ENCODE measurements at places on chromosomes 7 and 10.

DNA sequence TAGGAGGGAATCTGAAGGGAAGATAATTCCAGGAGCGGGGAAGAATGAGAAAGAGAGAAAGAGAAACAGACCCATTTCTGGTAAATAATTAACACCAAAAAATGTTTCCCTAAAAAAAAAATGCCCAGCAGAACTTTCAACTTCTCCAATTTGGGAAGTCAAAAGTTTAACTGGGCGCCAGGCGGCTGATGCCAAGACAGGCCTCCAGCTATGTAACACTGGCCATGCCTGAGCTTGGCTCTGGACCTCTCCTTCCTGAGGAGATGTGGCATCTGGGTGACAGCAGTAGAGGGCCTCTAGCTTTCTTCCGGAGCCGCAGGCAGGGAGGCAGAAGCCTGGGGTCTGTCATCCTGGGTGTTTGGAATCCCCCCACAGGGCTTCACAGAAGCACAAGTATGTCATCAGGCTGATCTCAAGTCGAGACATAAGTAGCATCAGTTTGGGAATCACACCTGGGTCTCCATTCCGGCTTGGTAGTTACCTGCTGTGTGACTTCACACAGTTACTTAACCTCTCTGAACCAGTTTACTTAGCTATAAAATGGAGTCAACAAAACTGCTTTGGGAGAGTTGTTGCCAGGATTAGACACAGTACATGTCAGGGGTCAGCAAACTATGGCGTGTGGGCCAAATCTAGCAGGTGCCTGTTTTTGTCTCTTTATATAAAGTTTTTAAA, 50.5 kb upstream of the TCF7L2 start:
- DNase-seq = no peak

- no peak for DNase-seq
Measured at GRCh38 chr7:116797612-116798011, 64.8 kb upstream of the CAPZA2 start.

DNA sequence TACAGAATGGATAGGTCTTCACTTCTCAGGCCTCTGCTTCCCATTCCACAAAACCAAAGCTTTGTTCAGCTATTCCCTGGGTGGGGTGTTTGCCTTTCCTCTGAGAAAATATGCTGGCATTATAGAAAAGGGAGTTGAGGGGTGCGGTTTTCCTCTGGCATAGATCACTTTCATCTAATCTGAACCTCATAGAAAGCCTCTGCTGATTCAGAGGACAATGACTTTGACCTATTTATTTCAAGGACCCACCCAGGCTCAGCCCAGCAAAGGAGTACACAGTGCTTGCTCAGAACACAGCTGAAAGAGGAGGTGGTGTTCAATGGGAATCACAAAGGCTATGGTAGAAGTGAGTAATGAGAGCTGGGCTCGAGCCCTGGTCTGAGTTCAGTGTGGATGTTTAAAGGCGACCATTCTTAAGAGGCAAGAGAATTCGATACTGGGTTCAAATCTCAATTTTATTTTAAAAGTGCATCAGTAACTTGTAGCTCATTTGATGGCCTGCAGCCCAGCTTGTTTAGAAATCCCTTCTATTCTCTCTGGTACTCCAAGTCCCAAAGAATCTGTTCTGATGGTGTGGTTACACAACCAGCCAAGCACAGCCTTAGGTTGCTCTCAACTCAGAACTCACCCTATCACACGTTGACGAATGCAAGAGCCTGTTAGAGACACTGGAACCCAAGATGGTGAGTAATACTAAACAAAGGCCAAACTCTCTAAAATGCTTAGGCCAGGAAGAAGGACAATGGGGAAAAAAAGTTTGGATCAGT, 1012.8 kb downstream of the LRMDA start:
- DNase-seq = no peak

GRCh38 chr10:100508691-100509150, 10.9 kb downstream of the SEC31B start:
- DNase-seq = no peak

Measured in urinary bladder (tissue), 4 donors.